SW 1271 (cell line): ENCODE measurements at places on chromosomes 4 and X.

GRCh38 chr4:87758270-87758669, 41.1 kb upstream of the IBSP start:
- no peak for DNase-seq

- DNase-seq: no peak
Measured at GRCh38 chr4:22573198-22573597, 57.3 kb upstream of the ADGRA3 start.

DNA sequence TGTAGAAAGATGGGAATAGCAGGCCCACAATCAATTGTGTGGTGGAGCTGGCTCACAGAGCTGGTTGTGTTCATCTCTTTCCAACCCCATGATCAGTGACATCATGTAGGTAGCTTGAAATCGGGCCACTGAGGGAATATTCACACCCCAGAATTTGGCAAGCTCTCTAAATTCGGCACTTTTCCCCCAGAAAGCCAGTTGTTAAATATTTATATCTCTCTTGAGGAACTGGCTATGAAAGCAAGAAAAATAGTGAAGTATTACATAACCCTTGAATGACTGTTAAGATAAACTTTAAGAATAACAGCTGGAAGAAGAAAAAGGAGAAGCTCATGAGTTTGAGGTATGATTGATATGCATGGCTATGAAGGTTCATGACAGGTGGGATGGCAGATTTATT, 38.9 kb downstream of the GPRIN3 start:
- DNase-seq: no peak

DNA sequence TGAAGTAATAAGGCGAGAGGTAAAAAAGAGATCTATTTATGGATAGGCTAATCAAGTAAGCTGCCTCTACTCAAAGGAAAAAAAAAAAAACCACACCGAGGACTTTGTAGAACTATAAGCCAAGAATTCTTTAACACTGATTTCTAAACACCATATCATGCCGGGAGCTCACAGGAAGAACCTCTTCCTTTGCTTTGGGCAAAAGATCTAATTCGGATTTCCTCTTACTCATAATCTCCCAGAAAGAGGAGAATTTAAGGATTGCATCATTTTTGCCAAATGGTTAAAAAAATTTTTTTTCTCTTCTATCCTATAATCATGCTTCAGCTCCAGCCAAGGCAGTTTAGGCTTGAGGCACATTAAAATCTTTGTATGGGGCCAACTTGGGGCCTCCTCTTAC, 95.5 kb downstream of the ZNF827 start:
- no peak for DNase-seq

DNA sequence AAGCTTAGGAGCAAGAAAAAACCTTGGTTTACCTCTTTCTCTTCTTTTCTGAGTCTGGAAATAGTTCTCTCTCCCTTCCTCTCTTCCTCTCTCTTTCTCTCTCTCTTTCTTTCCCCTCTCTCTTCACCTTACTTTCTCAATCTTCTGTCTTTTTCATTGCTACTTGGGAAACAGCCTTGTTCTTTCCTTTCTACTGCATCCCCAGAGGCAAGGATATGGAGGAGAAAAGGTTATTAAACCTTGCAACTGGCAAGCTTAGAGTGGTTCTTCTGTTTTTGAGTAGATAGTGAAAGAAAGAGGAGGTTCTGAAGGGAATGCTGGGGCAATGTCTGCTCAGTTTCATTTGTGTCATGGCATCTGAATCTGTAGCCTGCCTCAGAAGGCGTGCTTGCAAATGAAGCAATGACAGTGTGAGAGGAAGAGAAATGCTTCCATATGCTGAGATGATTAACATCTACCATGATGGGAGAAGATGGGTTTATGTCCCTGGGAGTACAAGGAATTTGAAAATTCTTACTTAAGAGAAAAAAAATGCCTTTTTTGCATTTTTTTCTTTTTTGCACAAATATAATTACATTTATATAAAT, 190.6 kb downstream of the CEP135 start:
- no peak for DNase-seq

DNA sequence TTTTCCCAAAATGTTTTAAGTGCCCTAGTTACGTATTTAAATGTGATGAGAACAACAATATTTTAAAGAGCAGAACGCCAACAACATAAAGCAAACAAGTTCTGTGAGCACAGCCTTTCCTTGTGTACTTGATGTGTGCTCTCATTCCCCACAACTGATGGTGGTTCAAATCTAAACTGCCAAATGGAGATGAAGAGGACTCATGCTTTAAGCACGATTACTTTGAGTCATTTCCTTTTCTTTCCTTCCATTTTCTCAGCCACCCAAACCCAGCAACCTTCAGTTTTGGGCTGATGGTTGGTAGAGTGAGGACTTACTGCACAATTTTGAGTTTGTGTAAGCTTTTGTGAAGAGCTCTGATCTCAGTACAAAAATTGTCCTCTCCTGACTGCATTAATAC, 1.7 kb downstream of the NSD2 start:
- peak; percentile 15 for DNase-seq

DNA sequence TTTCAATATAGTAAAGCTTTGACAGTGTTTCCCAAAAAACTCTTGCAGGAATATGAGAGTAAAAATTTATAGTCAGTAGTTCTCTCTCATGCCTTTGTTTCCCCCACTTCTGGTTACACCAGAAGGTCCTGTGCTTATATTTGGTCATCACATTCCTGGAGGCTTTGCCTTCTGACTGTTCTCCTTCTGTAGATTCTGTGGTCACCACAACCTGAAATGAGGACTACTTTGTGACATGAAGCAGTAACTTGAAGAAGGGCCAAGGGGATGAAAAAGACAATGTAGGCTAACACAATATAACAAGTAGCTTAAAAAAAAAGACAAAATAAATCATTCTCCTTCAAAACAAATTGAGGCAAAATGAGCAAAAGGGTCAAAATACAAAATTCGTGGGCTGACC, 366.2 kb upstream of the NR3C2 start:
- no peak for DNase-seq
